PC-9 (cell line): ENCODE measurements at places on chromosomes 1 and 21.

- no peak for DNase-seq
Measured at GRCh38 chr1:155207806-155208540, at the start of gene THBS3. TSS of gene THBS3 (minus strand) at chr1:155207897. CDS start at chr1:155207876, 21 bp downstream.

DNA sequence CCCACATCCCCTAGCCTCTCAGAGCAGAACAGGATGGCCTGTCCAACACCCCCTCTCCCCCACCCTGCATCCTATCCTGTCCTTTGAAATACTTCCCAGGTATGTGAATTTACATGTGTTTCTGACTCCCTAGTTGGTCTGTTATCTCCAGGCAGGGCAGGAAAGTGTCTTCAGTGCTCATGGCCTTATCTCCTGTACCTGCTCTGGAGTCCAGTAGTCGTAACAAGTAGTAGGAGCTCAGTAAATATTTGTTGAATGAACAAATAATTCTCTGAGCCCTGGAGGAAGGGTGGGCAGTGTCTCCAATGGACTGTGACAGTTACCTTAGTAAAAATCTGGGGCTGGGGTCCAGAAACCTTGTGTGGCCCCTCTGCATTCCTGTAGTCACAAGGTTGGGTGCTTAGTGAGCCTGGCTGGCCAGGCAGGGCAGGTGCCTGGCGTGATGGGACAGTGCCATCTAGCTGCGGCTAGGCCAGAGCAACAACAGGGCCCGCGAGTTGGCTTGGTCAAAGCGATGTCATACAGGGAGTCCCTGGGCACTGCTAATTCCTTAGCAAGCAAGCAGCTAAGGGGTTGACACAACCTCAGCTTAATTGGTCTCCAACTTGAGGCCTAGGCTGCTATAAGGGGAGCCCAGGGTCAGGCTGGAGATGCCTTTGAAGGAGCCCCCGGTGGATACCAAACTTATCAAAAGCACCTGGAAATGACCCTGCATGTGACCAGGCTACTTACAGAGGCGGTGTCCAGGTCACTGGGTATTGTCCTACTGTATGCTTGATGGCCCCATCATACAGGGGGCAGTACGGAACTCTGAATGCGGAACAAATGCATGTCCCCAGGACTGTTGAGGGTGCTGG lies 89.0 kb upstream of the PPM1J start:
- DNase-seq, result peak; percentile 68

DNA sequence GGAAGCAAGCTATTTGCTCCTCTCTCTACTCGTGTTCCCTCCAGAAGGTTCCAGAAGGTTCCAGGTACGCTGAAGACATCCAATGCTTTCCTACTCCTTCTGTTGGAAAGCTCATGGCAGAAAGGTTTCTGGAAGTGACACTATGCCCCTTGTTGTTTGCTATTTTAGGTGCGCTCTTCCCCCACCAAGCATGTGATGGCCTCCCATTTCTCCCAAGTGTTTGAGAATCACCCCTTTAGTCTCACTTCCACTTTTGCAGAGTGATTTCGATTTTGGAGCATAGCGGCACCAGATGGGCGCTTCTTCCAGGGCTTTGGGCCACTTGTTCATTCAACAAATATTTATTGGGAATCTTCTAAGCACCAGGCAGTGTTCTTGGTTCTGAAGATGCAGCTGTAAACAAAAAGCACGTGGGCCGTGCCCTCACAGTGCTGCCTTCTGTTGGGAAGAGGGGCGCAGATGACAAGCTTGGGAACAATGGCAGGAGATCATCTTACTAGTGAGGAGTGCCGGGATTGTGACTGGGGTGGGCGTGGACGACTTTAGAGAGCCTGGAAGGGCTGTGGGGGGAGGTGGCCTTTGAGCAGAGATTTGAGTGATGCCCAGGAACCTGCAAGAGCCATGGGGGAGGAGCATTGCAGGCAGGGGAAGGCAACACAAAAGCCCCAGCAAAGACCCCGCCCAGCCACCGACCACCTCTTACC lies 43.0 kb upstream of the TARDBP start:
- DNase-seq, result no peak

GRCh38 chr21:14591882-14592281 lies 45.8 kb upstream of the SAMSN1 start:
- DNase-seq, result no peak

DNA sequence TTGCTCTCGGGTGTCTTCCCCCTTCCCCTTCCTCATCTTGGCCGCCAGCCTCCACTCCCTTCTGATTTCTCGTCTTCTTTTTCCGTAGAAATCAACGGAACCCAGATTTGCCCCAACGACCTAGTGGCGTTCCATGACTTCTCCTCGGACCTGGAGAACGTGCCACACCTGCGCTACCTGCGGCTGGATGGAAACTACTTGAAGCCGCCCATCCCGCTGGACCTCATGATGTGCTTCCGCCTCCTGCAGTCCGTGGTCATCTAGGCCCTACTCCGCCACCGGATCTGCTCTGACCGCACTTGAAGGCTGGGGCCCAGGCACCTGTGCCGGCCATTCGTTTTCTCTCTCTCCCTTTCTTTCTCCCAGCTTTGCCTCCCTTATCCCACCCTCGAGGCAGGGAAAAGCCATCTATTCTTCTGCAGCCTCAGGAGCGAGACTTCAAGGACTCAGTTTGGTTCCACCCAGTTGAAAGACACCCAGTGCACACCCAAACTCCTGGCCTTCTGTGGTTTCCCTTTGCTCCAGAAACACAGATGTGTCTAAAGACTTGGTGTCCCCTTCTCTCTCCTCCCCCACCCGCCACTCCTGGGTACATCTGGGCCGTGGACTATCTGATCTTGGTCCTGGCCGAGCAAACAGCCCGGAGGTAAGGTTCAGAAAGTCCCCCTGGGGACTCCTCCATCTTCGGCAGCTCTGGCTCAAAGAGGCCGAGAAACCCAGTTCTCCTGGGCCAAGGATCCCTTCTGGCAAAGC lies 7.2 kb upstream of the OPTC start:
- DNase-seq, result no peak

DNA sequence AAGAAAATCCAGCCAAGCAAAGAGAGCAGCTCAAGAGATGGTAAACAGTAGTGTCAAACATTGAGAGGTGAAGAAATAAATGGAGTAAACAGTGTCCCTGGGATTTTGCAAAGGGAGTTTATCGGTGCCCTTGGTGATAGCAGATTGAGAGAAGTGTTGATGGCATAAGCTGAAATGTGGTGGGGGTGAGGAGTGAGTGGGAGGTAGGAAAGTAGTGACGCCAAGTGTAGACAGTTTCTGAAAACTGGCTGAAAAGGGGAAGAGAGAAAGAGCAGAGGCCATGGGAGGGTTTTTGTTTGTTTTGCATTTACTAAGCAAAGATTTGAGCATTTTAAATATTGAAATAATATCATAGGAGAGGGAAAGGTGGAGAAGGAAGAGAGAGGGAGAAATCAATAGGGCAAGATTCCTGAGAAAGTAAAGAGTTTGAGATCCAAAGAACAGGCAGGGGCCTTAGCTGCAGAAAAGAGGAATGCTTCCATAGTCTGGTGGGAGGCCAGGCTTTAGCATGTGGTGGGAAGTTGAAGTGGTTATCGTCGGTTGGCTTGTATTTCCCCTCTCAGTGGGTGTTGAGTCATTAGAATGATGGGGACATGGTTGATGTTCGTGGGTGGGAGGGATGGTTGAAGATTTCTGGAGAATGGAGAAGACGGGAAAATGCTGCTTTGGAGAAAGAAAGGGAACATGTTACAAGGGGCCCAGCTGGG lies 26.8 kb upstream of the RASAL2 start:
- DNase-seq, result no peak

- no peak for DNase-seq
Measured at GRCh38 chr1:51583532-51583931, 33.4 kb upstream of the OSBPL9 start.

- peak; percentile 21 for DNase-seq
Measured at GRCh38 chr1:59498640-59499039, 201.7 kb downstream of the FGGY start.

DNA sequence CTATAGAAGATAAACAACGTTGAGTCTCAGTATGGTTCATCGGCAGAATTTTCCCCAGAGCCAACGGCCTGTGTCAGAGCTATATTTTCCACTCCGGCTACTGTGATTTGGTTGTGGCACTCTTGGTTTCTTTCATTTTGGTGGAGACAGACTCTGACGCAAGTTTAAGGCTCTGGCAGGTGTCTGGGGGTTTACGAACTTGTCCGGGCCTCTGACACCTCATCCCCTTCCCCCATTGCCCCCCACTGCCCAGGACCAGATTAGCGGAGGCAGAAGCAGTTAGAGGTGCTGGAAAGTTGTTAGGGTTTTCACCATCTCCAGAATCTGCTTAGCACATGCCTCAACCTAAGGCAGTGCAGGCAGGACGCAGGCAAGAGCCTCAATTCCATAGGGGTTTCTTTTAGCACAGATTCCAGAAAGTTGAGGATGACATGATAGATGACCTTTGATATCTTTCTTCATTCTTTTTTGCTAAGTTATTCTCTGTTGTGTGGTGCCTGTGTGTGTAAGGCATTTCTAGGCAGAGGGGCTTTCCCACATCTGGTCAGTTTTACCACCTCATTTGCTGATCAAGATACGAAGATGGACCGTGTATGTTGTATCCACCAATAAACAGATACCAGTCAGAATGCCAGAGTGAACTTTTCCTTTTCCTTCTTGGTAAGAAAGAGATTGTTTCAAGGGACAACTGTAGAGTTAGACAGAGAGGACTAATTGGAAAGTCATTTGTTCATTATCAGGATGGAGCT lies 18.4 kb upstream of the IL10 start:
- DNase-seq, result no peak

DNA sequence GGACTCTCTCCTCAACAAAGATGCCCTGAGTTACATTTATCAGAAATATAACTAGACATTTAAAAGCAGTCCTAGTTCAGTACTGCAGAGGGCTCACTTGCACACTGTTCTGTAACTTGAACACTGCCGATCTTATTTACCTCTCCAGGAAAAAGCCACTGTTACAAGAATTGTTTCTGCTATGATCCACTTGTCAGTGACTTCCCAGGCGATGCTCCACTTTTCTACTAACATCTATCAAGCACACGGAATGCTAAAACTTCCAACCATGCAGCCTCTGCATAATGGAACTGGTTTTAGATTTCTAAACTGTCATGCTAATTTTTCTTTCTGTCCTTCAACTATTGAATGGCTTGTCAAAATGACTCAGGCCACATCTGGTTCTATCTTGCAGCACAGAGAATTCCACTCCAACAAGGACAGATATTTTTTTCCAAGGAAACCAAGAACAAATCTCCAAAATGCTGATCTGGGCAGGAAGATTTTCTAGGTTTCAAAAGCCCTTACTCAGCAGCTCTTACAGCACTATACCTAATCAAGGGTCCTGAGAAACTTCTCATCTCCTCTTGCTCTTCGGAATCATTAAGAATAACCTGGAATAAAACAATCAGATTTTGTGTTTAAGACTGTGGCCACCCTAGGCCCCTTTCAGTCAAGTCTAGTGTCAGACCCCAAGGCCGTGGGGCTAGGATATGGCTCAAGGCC lies 9.9 kb downstream of the SEC16B start:
- no peak for DNase-seq

DNA sequence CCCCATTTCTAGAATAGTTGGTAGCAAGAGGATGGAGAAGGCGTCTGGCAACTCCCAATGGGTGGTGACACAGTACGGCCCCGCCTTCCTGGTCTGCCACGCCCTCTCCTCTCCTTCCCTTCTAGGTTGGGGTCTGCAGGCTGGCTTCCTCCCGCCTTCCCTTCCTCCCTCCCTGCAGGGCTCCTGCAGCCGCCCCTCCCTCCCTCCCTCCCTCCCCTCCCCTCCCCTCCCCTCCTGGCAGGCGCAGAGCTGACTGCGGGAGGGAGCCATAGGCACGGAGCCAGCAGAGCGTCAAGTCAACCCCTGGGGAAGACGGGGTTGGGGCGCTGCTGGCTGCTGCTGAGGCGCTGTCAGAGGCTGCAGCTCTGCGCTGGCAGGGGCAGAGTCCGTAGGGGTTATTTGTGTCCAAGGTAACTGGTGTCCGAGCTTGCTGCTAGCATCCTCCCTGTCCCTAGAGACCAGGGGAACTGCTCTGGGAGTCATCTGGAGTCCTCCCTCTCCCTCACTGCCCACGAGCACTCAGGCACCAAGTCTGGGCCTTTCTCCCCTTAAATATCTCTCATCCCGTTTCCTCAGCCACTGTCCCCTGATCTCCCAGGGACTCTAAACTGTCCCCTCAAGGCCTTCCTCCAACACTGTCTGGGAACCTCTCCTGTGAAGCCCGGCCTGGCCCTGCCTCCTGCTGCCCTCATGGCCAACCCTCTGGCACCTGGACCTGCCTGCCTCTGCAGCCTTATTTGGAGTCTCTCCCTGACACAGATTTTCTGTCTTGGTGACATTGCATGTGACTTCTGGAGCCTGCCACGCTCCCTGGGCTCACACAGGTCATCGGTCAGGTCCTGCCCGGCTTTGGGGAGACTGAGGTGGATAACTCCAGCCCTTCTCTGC lies 57.4 kb upstream of the ACOT11 start:
- no peak for DNase-seq

DNA sequence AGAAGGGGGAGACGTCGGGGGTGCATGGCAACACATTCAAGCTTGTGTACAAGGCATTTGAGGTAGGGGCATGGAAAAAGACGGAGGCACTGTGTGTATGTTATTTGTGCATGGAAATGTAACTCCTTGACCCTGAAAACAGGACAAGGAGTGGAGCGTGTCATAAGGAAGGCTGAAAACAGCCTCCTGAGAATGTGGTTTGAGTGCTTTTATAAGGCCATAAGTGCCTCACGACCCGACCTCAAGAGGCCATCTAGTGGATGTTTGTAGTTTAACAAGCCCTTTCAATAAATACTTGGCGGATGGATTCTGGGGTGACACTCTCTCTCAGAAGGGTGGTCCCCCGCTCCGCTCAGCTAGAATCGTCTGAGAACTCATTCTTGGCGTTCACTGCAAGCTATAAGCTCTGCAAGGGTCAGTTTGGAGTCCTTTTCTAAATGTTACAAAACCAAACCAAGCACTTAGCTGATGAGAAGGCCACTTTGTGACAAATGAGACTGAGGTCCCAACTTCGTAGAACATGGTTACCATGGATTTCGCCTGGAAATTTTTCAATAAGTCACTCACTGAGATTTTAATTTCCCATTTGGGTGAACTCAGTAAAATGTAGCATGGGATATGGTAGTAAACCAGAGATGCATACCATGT lies 38.8 kb upstream of the CLCA4 start:
- DNase-seq, result no peak

- DNase-seq, result no peak
Measured at GRCh38 chr1:43978264-43978550, 803 bp upstream of the B4GALT2 start.

DNA sequence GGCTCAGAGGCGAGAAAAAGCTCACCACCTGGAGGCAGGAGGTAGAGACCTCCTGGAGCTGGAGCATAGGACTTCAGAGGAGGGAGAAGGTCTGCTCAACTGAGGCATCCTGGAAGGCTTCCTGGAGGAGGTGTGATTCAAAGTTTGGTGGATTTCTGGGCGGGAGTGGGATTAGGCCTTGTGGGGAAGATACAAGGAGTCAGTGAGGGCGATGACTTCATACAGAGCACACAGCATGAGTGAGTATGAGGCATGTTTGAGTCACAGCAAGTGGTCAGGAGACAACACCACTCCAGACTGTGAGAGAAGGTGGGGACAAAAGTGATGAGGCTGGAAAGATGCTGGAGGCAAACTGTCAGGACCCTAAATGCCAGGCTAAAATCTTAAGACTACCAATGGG lies 77.6 kb downstream of the MATN1 start:
- peak; percentile 37 for DNase-seq
